ENCODE measurements at places on chromosomes 2 and 18.

GRCh38 chr2:200302940-200303727 lies 3.4 kb upstream of the SPATS2L start:
- DNase-seq = no peak

- no peak for DNase-seq
Observed at GRCh38 chr2:160596441-160596840, 102.8 kb upstream of the RBMS1 start.

- DNase-seq = no peak
Observed at GRCh38 chr2:9780368-9781130, 62.7 kb upstream of the TAF1B start.

- no peak for DNase-seq
Observed at GRCh38 chr2:177329064-177329463, 63.5 kb upstream of the AGPS start.

DNA sequence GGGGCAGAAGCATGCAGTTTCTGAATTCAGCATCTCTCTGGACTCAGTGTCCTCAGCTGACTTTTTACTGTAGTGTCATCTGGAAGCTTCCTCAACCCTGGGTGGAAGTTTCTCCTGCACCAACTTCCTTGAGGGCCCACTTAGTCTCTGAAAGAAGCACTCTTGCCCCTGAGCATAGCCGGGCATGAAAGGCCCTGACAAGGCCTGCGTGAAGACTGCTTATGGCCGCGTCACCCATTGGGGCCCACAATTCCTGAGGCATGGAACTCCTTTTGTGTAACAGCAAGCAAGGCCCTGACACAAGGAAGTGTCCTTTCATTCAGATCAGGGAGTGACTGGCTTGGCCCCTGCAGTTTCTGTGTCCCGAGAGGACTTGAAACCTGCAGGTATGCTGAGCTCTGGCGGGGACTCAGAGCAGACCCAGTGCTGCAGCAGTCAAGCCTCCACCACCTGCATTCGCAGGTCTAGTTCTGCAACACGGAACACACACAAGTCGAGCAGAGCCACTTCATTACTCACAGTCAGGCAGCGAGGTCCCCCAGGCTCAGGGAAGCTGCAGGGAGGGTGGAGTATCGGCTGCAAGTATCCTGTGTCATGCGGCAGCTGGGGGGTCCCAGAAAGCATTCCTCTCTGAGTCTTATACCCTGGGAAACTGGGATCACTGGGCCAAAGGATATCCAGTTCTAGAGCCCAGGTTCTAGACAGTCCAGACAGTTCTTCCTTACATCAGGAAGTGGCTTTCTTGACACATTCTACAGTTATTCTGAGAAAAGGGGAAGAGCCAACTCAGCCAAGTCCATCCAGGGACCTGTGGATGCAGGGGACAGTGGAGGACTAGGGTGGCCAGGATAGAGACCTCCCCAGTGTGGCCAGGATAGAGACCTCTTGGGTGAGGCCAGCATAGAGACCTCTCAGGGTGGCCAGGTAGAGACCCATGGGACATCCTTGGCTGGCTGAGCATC lies 35.6 kb upstream of the PRLH start:
- DNase-seq = no peak

GRCh38 chr2:62785810-62786597 lies 80.5 kb downstream of the EHBP1 start:
- DNase-seq = no peak

DNA sequence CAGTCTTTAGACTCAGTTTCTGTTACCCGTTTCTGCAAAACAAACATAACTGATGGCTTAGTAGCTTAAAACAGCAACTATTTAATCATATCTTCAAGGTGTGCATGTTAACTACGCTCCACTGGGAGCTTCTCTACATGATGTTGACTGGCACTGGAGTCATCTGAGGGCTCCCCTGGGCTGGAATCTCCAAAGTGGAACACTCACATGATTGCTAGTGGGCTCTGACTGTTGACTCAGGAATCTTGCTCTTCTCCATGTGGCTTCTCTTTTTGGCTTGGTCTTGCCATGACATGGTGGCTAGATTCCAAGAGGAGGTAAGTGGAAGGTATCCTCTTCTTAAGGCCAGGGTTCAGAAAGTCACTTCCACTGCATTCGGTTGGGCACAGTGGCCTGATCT lies 160.8 kb downstream of the PMAIP1 start:
- DNase-seq = no peak

DNA sequence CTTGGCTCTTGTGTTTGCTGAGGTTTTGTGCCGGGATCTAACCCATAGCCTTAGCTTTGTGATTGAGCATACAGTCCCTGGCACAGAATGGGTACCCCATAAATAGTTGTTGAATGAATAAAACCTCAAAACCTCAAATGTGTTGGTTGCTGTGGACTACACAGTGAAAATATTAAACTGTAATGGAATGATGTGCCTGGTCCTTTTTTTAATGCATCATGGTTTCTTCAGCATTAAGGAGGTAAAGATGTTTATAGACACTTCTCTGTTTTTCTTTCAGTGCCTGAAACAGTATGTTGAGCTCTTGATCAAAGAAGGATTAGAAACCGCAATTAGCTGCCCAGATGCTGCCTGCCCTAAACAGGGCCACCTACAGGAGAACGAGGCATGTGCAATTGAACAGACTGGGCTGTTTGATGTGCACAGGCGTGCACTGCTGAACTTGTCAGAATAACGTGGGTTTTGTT lies 97.0 kb downstream of the RNF144A start:
- no peak for DNase-seq

DNA sequence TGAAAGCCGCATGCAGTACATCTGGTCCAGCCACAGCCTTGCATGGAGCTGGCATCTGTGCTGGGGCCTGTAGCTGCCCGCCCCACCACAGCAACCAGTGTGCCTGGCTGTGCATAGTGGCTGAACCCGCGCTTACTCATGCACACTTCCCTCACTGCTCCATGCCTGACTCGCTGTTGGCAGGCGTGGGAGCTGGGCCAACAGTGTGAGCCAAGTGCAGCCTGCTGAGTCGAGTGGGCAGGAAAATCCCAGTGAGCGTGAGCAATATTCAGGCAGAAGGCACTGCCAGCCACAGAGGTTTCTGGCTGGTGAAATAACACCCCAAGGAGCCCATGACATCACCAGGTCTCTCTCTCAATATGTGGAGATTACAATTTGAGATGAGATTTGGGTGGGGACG lies 1674.1 kb upstream of the TMEFF2 start:
- no peak for DNase-seq

GRCh38 chr2:195382186-195382585 lies 274.8 kb upstream of the SLC39A10 start:
- DNase-seq = no peak

DNA sequence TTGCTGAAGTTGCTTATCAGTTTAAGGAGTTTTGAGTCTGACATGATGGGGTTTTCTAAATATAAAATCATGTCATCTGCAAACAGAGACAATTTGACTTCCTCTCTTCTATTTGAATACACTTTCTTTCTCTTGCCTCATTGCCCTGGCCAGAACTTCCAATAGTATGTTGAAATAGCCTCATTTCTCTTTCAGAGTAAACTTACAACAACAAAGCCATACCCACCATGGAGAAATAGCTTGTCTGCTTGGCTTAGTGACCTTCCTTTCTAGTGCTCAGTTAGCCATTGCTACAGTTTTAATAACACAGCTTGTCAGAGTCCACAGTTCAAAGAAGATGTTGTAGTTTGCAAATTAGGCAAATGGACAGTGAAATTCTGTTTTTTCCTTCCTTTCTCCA lies 228.0 kb downstream of the ETAA1 start:
- no peak for DNase-seq

DNA sequence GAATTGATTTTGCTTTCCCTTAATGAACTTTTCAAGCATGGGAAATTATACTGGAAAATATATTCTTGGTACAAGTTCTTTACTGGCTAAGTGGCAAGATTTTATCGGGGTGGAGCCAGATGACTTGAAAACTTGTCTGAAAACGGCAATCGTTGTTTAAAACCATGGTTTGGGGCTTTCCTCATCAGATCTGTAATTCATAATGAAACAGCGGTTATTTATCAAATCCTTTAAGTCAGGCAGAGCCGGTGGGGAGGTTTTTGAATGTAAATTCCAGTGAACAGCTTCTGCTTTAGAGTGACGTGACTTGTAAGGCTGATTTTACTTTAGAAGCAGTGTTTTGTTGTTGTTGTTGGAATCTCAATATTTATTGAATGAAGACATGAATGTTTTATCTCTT lies 2.6 kb downstream of the SEC11C start:
- DNase-seq = peak; percentile 9

GRCh38 chr2:127046579-127046978 lies 60.4 kb downstream of the BIN1 start:
- DNase-seq = no peak

DNA sequence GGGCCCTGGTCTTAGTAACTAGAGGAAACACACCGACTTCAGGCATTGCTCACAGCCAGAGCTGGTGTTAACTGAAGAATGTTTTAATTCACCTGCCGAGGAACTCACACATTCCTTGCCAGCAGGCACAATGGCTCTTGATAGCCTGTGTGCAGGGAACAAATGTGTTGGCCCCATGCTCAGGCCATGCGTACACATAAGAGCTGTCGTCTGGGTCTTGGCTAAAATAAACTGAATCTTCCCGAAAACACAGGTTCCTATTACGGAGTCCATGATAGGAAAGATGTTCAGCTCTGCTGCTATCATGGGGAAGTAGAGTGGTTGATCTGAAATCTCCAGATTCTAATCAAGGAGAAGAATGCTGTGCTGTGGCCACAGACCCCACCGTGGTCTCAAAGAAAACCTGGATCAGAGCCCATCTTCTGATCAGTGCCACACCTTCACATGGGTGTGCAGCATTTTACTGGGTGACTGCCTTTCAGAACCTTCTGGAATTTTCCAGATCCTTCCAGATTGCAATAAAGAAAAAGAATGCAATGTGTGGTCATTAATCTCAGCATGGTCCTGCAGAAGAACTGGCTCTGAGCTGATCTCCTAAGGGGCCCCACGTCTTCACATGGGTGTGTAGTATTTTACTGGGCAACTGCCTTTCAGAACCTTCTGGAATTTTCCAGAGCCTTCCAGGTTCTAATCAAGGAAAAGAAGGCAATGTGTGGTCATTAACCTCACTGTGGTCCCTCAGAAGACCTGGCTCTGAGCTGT lies 17.2 kb downstream of the MBP start:
- no peak for DNase-seq

GRCh38 chr18:34121200-34121721 lies 103.5 kb downstream of the NOL4 start:
- no peak for DNase-seq

DNA sequence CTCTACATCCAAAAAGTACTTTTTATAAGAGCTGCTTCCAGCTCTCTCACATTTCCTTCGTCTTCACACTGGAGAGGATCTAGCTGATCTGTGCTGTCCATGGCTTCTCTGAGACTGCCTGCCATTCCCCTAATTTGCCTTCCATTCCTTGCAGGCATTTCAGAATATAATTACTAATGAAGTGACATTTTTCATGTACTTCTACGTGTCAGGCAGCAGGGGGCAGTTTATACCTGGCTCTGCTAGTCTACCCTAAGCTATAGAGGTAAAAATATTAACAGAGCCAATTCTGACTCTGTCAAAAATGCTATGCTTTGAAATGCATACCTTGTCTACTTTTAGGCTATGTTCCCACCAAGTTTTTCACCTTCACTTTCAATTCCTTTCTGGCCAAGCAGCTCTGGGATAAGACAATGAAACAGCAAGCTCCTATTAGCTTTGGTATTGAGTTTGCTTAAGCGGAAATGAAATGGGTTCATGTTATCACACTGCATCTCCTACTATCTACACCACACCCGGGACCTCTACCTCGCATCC lies 81.9 kb downstream of the MEP1B start:
- DNase-seq = no peak

- DNase-seq = no peak
Observed at GRCh38 chr2:218567797-218568189, 358 bp downstream of the USP37 start.

DNA sequence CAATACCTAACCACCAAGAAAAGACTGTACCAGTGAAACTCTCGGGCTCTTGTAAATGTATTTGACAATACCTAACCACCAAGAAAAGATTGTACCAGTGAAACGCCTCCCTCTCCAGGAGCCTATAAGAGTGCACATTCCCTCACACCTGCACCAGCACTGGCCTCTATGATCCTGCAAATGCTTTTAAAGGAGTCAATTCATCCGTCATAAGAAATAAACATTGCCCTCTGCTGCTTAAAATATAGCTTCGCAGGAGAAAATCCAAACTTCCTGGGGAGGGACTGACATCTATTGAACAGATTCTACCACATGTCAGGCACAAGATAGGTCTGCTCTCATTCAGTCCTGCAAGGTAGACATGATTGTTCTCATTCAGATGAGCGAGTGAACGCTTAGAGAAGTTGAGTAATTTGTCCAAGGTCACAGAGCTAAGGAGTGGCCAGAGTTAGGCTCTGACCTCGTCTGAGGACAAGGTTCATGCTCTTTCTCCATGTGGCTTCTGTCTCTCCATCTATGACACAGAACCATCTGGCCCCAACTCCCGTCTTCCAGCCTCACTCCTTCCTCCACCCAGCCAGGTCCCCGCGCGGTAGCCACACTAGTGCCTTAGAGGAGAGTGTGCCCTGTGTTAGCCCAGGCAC lies 38.7 kb downstream of the MCFD2 start:
- DNase-seq = no peak
